MG63 (cell line): ENCODE measurements at places on chromosomes 5 and 9. TPM values are rescaled to one million over a fixed set of nuclear protein-coding genes. Genes with fewer than 3 reads are reported as not detected.

DNA sequence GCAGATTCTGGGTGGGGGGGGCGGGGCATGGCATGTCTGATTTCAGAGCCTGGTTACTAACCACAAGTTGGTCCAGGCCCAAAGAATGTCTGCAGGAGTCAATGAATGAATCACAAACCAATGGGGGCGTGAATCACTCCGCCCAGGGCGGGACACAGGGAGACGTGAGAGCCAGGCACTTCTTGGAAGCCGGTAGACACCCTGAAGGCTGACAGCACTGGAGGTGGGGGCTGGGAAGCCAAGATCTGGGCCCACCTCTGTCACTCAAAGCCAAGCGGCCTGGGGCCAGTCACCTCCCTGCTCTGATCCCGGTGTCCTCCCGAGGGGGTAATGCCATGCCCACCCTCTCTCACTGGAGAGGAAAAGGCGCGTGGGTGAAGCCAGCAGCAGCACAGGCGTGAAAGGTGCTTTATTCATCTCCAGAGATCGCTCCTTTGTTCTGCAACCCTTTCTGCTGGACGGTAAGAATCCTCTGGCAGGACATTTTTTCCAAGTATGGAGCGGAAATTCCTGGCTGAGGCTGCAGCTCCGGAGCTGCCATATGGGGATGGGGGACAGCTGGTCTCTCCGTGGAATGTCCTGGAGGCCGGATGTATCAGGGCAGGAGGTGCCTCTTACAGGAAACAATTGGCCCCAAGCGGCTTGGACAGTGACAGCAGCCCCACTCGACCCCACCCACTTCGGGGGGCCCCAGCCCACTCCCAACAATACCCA lies 85.0 kb downstream of the STK10 start:
- peak; percentile 97 for DNase-seq

DNA sequence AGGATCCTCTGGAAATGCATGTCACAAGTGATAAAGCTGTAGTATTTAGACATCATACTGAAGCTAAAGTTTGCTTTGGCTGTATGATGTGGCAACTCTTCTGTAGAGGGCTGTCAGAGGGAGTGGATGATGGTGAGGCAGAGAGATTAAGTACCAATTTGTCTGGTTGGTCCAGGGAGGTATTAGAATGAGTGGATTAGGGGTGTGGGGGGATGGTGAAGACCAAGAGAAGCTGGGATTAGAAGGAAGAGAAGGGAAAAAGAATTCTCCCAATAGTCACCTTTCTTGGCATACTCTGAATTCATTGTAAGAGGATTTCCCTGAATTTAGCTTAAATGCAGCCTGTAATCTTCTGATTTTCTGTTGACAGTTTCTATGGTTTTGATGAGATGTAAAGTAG lies 3.6 kb downstream of the PCDHAC2 start:
- DNase-seq, result no peak

- no peak for DNase-seq
Measured at GRCh38 chr5:76134003-76134402, 50.8 kb downstream of the SV2C start.

- DNase-seq, result peak; percentile 1
Measured at GRCh38 chr5:152855441-152855840, 450.4 kb upstream of the NMUR2 start.

- DNase-seq, result no peak
Measured at GRCh38 chr5:139759219-139759721, 36.3 kb upstream of the PSD2 start.

DNA sequence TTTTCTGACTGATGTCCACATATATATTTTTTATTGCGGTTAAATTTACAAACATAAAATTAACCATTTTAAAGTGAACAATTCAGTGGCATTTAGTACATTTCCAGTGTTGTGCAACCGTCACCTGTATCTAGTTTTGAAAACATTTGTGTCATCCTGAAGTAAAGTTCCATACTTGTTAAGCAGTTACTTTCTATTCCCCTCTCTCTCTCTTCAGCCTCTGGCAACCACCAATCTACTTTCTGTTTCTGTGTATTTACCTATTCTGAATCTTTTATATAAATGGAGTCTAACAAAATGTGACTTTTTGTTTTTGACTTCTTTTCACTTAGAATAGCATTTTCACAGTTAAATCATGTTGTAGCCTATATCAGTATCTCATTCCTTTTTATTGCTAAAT lies 480.1 kb upstream of the SMARCA2 start:
- DNase-seq, result no peak

DNA sequence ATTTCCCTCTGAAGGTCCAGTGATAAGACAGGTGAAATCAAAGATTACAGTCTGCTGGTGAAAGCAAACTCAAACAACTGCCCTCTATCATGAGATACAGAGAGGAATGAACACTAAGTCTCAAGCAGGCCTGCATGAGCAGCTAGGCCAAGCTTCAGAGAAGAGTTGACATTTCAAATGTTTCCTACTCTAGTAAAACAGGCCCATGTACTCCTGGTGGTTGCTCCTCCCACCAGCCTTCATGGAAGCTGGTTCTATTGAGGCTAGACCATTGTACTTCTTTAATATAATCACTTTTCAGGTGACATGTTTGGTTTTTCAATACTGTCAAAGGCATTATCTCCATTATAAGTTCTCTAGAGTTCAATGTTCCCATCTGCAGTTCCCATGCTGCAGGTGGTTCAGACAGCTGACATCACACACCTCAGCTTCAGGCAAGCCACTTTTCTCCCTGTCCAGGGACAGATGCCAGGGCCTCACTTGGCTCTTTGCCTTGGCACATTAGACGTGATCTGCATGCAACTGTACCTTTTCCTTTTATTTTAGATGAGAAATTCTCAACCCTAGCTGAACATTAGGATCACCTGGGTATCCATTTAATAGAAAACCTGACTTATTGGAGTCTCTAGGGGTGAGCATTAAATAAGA lies 89.8 kb downstream of the PIK3R1 start:
- DNase-seq, result no peak

DNA sequence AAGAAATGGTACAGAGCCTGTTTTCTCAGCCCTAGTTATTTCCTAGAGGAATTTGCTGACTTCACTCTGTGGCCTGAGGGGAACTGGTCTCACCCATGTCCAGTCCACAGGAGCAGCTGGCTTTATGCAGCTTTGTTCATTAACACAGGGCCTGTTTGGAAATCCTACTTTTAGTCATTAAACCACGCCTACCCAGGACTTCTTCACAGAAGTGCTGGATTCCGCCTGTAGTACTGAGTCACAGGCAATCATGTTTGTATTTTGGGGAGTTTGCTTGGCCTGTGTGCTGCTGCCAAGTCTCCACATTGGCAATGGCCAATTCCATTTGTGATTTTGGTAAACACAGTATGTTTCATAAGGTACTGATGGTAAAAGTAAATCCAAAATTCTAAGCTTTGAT lies 52.8 kb downstream of the CTNND2 start:
- DNase-seq, result peak; percentile 31

GRCh38 chr5:171542525-171543140 lies 123.2 kb downstream of the FGF18 start:
- no peak for DNase-seq

- no peak for DNase-seq
Measured at GRCh38 chr5:75281716-75282465, 45.2 kb upstream of the ANKRD31 start.

Gene ADAMTS19
- 0.20 and 1.7 TPM in 2 replicates for total RNA-seq

Gene KIF4B
- total RNA-seq, result 0.03 and 0.10 TPM in 2 replicates

Gene PKD2L2
- not detected in 2 replicates for total RNA-seq

Gene CCL27
- total RNA-seq, result not detected in 2 replicates
